H7 (cell line): ENCODE measurements at places on chromosomes 4 and X.
A peak's percentile ranks its signal among the peaks of the same experiment; 100 is the strongest.

DNA sequence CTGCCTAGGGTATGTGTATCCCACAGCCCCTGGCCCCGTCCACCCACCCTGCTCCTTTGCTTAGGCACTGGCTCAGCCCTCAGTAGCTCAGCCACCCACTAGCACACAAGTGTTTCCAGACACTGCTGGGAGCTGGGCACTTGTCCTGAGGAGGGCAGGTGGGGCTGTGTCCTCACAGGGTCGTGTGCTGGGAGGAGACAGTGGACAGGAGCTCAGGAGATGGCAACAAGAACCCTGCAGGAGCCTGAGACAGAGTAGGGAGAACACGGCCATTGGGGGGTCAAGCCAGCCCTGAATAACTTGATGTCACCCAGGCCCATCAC, 5.5 kb upstream of the CPLX1 start:
- peak; percentile 24 for DNase-seq

DNA sequence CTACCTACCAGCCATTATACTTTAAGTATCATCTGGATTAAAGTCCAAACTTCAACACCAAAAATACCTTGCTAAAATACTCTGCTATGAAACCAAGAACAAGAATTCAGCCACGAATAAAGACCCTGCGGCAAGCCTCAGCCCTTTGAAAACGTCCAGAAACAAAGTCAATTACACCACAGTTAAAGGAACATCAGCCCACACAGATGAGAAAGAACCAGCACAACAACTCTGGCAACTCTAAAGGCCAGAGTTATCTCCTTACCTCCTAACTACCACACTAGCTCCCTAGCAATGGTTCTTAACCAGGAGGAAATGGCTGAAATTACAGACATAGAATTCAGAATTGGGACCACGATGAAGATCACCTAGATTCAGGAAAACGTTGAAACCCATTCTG, 23.4 kb downstream of the ABCB7 start:
- DNase-seq = no peak

- no peak for DNase-seq
Observed at GRCh38 chr4:158197194-158197776, 13.0 kb upstream of the TMEM144 start.

GRCh38 chrX:118802857-118803256, 20.8 kb upstream of the ZCCHC12 start:
- no peak for DNase-seq

GRCh38 chrX:19863857-19864223, 23.6 kb downstream of the SH3KBP1 start:
- DNase-seq = no peak

DNA sequence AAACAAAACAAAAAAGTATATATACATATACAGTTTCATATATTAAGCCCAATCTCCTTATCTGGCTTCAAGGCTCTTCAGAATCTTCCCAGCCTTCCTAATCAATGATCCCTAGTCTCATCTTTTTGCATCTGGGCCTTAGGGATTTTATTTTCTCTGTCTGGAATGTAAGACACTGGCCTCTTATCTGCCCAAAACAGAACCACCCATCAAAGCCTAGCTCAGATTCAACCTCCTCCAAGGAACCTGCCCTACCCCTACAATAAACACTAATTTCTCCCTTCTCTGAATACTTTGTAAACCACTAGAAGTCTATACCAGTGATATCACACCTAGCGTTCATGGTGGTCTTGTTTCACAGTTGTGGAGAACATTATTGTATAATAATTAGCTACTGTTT, 23.2 kb upstream of the GAB1 start:
- DNase-seq = no peak

DNA sequence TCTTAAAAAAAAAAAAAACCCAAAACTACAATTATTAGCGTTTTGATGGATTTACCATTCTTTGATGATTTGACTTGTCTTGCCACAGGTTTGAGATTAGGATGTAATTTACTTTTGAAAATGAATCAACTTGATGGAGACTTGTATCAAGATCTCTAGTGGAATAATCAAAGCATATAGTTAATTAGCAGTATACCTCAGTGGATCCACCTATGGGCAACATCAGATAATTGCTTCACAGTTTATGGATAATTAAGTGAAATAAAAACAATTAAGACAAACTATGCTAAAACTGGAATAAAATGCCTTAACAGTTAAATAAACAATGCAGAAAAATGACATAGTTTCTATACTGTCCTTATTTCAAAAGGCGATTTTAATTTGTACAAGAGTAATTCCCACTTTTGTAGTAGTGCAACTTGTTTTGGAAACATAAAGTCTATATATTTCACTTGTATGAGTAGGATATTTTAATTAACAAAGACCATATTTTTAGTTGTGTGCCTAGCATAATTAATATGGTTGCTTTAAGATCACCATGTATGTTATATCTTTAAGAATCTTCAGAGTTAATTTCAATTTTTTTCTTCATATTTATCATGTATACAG, 4.2 kb downstream of the CPEB2 start:
- DNase-seq = no peak

DNA sequence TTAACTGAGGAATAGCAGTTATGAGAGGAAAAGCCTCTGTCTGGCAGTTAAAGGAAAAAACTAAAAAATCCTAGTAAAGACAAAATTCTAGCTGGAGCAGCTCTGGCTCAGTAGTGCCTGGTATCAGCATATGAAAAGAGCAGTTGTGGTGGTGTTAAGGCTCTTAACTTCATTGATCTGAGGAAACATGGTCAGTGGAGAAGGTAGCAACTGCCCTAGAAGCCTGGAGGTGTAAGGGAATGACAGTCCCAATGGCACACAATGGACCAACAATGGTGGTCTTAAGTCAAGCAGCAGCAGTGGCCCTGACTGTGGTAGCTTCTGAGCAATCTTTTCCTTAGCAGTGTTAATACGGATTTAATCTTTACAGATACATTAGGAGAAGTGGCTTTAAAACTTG, 189.6 kb upstream of the POF1B start:
- DNase-seq = no peak

DNA sequence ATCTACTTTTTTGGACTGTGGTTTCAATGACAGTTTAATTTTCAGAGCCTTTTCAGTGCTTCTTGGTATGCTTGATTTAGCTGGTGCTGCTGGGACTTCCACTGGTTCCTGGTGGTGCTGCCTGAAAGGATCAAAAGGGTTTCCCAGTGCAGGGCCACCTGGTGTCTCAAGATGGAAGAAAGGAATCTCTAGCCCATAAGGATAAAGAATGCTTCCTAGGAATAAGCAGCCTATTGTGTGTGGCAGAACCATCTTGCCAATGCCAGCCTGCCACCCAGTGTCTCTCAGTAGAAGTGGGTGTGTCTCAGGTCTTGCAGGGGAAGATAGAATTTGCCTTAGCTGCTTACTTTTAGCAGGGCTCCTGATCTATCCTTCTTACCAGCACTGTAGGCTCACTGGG, 15.0 kb upstream of the RAI2 start:
- peak; percentile 26 for DNase-seq
